Common myeloid progenitor, CD34-positive (primary cell): ENCODE measurements at places on chromosomes 4 and X.
A peak's percentile ranks its signal among the peaks of the same experiment; 100 is the strongest.

DNA sequence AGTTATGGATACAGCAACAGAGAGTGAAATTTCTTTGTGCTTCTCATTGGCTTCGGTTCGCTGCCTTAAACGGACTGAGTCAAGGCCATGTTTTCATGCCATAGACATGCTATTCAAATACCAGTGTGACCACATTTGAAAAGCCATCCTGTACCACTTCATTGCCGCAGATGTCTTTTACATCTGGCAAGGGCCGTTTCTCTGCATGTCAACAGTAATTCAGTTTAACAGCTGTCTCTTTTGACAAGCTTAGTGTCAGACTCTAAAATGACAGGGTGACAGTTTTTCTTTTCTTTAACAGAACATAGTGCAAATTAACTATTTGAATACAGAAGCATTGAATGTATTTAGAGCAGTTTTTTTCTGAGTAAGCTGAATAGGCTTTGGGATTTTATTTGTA is 362.2 kb upstream of the POU3F4 start:
- no peaks in the 10 kb centered on the region for H3K4me1 ChIP-seq
- no peak for DNase-seq
- no peak overlapping the region for H3K4me3 ChIP-seq
- H3K36me3 ChIP-seq: no peaks in the 10 kb centered on the region
- H3K27ac ChIP-seq: no peak overlapping the region
- H3K27me3 ChIP-seq: no peaks in the 10 kb centered on the region

GRCh38 chrX:154719132-154719675 is 31.7 kb downstream of the GAB3 start:
- H3K27me3 ChIP-seq: no peaks in the 10 kb centered on the region
- peak; percentile 61 for DNase-seq
- no peaks in the 10 kb centered on the region for H3K36me3 ChIP-seq
- peaks cover 55% of the 10 kb centered on the region for H3K4me1 ChIP-seq

GRCh38 chr4:37268319-37268718 is 23.8 kb downstream of the NWD2 start:
- no peak for DNase-seq
- no peaks in the 10 kb centered on the region for H3K27me3 ChIP-seq
- H3K36me3 ChIP-seq: no peaks in the 10 kb centered on the region
- no peaks in the 10 kb centered on the region for H3K4me1 ChIP-seq
- H3K27ac ChIP-seq: no peak overlapping the region
- no peak overlapping the region for H3K4me3 ChIP-seq

- no peaks in the 10 kb centered on the region for H3K4me1 ChIP-seq
- DNase-seq: no peak
- H3K27me3 ChIP-seq: no peaks in the 10 kb centered on the region
- no peaks in the 10 kb centered on the region for H3K36me3 ChIP-seq
- no peak overlapping the region for H3K4me3 ChIP-seq
Observed at GRCh38 chrX:152876931-152877840, 20.7 kb upstream of the ZNF185 start.

DNA sequence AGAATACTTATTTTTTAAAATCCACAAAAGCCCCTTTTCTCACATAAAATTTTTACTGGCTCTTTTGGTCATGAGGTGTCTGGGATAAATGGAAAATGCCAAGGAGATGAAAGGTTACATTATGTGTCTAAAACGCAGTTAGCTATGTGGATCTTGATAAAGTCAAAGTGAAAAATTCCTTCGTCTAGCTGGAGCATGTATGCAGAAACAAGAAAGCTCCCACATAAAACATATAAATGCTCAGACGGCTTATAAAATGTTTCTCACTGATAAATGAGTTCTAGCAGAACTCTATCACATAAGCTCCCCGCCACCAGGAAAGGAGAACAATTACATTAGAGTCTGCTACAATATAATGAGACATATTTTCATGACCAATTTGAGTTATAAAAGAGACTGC is 83.8 kb downstream of the TBC1D9 start:
- DNase-seq: no peak
- H3K36me3 ChIP-seq: no peaks in the 10 kb centered on the region
- H3K27ac ChIP-seq: no peak overlapping the region
- no peaks in the 10 kb centered on the region for H3K27me3 ChIP-seq
- no peak overlapping the region for H3K4me3 ChIP-seq
- H3K4me1 ChIP-seq: no peaks in the 10 kb centered on the region
